ENCODE measurements at places on chromosomes 1 and 21.

DNA sequence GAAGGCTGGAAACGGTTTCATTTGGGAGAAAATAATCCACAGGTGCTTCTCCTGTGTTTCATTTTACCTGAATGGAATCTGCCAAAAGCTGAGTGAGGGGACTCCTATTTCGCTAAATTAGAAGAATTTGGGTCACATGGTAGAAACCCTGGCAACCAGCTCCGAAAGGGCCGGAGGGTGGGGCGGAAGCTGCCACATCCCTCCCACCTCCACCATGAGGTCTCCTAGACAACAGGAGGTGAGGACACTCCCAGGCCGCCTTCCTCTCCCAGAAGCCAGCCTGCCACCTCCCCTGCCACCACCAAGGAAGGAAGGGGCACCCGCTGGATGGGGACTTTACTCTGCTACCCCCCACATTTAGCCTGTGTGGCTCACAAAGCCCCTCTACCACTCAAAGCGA is 199.9 kb upstream of the ZC3H12A start:
- DNase-seq, result no peak

- DNase-seq, result no peak
Observed at GRCh38 chr1:114589122-114589521, 7.7 kb upstream of the BCAS2 start.

DNA sequence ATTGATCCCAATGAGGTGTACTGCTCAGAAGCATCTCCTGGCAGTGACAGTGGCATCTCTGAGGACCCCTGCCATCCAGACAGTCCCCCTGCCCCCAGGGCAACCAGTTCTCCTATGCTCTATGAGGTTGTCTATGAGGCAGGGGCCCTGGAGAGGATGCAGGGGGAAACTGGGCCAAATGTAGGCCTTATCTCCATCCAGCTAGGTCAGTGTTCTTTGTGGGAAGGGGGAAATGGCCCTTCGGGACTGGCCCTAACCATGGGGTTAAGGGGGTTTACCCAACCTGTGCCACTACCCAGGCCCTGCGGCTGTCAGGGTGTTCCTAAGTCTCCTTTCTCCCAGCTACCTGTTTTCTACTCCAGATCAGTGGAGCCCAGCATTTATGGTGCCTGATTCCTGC is 1.3 kb downstream of the CREB3L4 start:
- DNase-seq, result no peak

DNA sequence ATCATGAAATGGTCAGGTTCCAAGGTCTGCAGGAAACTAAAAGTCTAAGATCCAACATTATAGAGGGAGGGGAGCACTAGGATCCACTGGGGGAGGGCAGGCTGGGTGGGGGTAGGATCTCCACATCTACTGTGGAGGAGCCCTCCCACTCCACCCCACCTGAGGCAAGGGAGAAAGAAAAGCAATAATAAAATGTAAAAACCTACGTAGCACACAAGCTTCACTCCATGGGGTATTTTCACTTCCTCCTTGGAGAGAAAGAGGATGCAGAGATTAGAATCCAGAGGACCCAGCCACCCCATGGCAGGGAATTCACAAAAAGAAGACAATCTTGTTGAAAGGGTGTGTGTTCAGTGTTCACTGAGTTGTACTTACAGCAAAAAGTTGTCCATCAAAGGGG is 14.4 kb downstream of the SPOCD1 start:
- no peak for DNase-seq

DNA sequence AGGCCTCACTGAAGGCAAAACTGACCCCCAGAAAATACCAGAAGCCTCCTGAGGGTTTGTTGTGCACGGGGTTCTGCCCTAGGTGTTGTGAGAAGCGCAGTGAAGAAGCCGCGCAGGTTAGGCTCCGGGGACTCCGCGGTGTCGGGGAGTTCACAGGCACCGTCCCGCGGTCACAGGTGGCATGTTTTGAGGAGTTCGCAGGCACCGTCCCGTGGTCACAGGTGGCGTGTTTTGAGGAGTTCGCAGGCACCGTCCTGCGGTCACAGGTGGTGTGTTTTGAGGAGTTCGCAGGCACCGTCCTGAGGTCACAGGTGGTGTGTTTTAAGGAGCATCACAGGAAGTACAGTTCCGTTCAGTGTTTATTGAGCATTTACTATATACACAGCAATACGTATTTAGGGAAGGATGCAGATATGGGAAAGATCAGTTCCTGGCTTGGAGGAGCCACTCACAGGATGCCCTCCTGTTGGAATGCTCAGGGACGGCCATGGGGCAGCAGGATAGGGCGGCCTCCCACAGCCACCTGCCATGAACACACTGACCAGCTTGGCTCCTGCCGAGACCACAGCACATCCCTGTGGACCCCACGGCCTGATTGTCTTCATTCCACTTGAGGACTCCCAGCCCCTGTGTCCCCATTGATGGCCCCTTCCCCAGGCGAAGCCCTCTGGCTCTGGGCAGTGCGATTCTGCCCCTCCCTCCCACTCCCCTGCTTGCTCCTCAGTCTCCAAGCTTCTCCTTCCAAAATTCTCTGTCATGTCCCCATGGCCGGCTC is 86.0 kb upstream of the VAMP3 start:
- no peak for DNase-seq

DNA sequence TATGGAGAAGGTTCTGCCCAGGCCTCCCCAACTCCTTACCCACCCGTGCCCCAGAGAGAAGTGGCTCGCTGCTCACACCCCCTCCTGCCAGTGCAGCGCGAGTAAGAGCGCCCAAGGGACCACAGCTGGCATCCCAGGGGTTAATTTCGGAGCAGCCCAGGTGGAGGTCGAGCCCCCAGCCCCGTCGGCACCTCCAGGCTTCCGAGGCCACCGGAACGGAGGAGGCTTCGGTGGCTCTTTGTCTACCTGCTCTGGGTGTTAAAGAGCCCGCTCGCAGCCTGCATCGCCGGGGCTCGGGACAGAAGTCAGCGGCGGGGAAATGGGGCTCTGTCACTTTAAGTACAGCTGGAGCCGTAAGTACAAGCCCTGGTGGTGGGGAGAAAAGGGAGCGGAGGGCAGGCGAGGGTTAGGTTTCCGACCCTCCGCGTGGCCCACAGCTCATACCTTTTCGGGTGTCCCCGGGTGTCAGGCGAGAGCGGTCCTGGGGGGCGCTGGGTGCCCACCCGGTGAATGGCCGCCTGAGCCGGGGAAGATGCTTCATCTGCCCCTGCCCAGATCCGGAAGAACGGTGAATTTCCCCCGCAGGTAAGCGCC is 89.4 kb upstream of the IPO9 start:
- peak; percentile 8 for DNase-seq

DNA sequence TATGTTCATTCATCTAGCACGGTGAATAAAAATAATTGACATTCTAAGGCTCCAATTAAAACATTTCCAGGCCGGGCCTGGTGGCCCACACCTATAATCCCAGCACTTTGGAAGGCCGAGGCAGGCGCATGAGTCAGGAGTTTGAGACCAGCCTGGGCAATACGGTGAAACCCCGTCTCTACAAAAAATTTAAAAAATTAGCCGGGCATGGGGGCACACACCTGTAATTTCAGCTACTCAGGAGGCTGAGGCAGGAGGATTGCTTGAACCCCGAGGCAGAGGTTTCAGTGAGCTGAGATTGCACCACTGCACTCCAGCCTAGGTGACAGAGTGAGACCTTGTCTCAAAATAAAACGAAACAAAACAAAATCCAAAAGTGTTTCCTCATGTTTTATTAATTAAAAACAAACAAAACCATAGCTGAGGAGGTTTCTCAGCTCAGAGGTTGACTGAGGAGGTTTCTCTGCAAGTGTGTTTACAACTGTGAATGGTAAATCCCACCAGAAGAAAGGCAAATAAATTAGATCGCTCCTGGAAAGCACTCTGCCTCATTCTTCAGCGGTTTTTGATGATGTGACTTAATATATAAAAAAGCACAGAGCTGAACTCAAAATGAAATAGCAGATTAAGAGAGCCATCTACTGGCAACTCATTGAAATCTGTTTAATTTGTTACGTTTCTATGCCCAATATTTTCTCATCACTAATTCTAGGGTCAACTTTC is 37.7 kb upstream of the ATG4C start:
- DNase-seq, result no peak

- DNase-seq, result no peak
Observed at GRCh38 chr1:147912553-147912952, 10.0 kb downstream of the GJA8 start.

GRCh38 chr1:33096363-33097005 is 15.5 kb downstream of the AZIN2 start:
- DNase-seq, result no peak

DNA sequence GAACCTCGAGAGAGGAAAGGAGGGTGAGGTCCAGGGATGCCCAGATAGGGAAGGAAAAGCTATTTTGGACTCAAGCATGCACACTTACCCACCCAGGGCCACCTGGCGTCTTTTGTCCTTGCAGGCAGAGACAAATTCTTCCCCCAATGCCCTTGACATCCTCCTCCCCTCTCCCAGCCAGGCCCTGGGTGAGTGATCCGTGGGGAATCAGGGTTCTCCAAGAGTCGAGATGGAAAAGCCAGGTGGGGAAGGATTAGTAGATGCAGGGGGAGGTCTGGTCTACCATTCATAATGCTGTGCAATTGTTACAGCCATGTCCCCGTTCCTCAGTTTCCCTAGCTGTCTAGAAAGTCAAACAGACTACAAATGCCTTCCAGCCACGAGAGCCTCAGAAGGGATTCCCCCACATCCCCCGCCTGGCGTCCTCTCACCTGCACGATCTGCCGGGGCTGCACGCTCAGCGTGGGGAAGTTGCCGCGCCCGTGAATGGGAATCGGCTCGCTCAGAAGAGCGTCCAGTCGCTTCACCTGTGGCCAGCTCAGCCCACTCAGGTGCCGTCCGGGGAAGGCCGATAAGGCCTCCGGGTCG is 580 bp downstream of the TENT5B start:
- no peak for DNase-seq

DNA sequence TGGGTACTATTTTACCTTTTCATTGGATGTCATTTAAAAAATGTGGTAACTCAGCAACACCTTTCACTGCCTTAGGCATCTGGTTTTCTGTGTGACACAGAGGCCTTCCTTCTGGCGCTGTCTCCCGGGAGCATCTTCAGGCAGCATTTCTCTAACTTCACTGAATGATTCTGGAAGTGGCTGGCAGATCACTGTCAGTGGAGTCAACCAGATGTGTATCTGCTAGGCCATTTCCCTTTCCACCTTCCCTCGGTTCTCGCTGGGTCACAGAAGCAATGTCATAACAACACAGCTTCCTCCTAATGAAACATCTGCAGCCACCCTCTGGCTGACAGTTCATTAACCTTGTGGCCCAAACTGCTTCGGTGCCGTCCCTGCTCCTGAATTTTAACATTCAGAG is 137.8 kb downstream of the KIF26B start:
- DNase-seq, result no peak

- DNase-seq, result no peak
Observed at GRCh38 chr1:24959623-24959975, 29.5 kb upstream of the RUNX3 start.

DNA sequence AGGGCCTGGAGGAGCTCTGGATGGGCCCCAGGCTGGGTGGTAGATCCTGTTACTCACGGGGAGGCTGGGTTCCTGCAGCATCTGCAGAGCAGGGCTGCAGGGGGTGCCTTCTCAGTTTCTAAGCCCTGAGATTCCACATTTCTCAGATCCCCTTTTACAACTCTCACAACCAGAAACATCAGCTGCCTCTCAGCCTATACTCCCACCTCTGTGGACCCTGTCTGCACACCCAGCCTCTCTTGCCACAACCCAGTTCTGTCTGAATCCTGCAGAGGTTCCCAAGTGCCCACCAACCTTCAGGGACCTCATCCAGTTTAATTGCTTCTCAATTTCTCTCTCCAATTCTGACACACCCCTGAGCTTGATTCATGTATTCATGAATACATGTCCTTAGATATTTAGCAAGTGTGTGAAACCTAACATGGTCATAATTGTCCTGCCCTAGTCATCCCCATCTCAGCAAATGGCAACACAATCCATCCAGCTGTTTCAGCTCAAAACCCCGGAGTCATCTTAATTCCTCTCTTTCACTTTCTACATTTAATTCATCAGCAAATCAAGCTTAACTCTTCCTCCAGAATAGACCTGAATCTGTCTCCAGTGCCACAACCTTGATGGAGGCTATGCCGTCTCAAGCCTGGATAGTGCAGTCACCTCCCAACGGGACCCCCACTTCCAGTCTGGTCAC is 57.0 kb upstream of the NEK2 start:
- DNase-seq, result no peak

DNA sequence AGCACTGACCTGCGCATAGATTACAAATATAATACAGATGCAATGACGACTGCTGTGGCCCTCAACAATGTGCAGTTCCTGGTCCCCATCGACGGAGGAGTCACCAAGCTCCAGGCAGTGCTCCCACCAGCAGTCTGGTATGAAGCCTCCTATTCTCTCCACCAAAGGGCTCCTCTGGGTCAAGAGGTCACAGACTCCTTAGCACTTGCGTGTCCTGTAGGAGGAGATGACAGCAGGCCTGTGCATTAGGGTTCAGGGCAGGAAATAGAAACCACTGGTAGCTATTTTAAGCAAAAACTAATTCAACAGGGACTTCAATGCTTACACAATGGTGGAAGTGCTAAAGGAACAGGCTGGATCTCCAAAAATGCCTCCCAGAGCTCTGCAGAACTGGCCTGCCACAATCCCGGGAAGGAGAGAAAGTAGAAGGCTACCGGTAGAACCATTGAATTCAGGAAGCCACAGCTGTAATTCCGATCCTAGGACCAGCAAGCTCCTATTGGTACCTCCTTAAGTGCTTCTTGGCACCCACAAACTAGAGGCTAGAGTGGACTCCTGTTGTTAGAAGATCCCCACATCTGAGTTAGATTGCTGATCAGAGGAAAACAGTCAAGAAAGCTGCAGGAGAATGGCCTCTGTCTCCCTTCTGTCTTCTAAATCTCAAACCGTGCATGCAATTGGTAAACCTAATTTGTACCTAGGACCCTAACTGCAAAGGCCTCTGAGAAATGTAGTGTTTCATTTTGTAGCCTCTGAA is 12.7 kb upstream of the DYNLT5 start:
- DNase-seq, result no peak

- no peak for DNase-seq
Observed at GRCh38 chr1:63693944-63694571, 79.8 kb upstream of the ROR1 start.

DNA sequence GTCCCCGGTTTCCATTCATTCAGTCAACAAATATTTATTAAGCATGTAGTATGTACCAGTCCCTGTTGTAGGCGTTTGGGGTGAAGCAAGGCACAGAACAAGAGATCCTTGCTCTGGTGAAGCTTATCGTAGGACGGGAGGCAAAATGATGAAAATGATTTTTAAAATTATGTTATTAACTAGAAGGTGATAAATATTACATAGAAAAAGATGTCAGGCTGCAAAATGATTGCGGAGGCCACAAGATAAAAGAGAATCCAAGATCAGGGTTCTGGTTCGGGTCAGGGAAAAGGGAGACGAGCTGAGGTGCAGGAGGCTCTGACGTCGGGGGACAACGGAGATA is 602 bp upstream of the CGN start:
- DNase-seq, result no peak

- DNase-seq, result no peak
Observed at GRCh38 chr1:175498002-175498401, 245.4 kb downstream of the TNR start.

DNA sequence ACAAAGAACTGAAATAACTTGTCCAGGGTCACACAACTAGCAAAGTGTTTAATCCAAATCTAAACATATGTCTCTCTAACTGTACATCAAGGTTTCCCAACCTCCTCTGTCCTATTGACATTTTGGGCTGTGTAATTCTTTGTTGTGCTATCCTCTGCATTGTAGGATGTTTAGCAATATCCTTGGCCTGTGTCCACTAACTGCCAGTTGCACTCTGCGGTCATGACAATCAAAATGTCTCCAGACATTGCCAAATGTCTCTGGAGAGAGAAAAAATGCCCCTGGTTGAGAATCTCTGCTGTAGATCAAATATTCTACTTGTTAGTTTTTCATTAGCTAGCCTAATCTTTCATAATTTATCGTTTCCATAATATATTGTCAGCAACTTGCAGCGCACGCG is 353.4 kb upstream of the NEGR1 start:
- no peak for DNase-seq

All from effector CD8-positive, alpha-beta T cell (primary cell).